ENCODE measurements at places on chromosomes 1 and 21.

- DNase-seq: no peak
Observed at GRCh38 chr21:16117851-16118590, 388.2 kb downstream of the USP25 start.

- DNase-seq: no peak
Observed at GRCh38 chr1:7325254-7325653, 445.8 kb upstream of the VAMP3 start.

DNA sequence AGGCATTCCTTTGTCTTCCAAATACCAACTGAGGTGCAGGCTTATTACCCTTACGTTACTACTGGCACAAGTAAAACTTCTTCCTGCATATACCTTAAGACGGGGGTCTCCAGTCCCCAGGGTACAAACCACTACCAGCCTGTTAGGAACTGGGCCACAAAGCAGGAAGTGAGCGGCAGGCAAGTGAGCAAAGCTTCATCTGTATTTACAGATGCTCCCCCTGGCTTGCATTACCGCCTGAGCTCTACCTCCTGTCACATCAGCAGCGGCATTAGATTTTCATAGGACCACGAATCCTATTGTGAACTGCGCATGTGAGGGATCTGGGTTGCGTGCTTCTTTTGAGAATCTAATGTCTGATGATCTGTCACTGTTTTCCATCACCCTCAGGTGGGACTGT is 113.1 kb downstream of the SLC45A1 start:
- no peak for DNase-seq

GRCh38 chr21:29481641-29482040 is 182.9 kb downstream of the BACH1 start:
- no peak for DNase-seq

DNA sequence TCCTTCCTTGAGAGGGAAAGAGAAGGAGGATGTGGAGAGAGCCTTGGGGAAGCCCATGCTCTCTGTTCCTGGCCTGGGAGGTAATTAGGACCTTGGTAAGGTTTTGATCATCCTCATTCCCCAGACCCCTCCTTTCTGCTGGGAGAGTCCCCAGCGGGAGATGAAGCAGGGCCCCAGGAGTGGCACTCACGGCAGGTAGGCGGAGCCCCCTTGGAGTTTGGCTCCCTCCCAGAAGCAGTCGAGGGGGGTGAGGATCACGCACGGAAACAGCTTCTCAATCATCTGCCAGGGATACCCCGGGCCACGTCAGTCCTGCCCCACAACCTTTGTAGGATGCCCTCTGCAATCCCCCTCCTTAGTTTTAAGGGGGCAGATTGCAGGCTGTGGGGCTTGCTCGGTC is 11.5 kb downstream of the PTCH2 start:
- DNase-seq: no peak

DNA sequence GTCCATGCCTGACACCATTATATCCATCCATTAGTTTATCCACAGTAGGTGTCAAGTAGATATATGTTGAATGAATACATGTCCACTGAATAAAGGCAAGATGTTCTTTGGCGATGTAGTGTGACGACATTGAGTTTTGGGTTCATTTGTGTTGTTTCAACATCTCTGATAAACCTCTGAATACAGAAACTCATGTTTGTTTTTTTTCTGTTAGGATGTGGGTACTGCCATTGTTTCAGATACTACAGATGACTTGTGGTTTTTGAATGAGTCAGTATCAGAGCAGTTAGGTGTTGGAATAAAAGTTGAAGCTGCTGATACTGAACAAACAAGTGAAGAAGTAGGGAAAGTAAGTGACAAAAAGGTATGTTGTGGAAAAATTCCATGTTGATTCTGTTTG is 28.1 kb downstream of the MDM4 start:
- no peak for DNase-seq

DNA sequence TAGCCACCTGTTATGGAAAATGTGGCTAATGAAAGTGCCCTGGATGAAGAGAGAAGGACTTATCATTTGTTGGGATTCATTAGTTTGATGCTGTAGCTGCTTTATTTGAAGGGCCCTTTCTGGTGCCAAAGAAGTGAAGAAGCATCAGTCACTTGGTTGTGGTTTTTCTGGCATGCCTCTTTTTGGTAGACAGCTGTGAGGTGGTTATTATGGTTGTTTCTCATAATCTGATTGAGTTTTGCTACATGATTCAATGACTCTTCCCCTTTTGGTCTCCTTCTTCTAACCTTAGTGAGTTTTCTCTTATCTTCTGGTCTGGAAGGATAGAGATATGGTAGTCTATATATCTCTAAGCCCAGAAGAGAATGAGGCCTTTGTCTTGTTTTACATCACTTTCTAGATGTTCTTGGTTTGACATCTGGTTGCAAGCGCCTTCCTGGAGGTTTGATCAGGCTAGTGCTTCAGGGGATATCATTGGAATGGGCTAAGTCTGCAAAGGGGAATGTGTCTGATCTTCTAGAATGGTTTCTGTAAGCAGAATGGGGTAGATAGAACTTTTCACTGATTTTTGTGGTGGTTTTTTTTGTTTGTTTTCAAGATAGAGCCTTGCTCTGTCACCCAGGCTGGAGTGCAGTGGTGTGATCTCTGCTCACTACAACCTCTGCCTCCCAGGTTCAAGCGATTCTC is 26.0 kb downstream of the ARID1A start:
- DNase-seq: no peak

DNA sequence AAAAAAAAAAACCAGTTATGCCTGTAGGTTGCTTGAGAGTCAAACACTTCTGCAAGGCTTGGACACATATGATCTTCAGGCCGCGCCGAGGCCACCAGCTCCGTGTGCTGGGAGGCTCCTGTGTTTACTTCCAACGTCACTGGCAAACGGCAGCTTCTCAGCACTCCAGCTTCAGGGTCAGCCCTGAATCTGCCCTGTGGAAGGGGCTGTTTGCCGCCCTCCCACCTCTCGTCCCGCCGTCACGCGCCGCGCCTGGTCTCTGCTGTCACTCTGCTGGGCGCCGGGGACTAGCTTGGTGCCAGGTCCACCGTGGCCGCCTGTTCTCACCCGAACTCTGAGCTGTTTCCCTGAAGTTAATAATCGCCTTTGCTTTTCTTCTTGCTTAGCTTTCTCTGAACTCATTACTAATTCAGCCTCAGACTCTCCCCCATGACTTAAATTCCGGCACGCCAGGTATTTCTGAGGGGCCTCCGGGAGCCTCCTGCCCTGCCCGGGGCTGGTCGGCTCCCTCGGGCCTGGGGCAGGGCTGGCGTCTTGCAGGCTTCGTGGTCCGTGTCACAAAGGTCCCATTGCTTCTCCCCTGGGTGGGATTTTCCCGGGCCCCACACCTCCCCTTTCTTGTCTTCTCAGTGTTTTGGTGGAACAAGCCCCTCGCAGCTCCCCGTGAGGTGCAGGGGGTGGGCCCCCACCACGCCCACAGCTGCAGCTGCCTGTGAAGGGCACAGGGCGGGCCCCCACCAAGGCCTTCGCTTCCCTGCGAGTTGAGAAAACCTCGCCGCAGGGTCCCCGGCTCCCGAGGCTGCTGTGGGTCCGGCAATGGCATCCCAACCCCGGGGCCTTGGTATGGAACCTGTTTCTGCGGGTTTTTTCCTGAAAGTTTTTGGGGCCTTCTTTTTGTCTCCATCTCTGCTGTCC is 14.6 kb upstream of the C1orf159 start:
- no peak for DNase-seq

GRCh38 chr1:39269791-39270342 is 65.4 kb downstream of the MACF1 start:
- peak; percentile 83 for DNase-seq

GRCh38 chr1:63703701-63704107 is 70.1 kb upstream of the ROR1 start:
- DNase-seq: no peak

DNA sequence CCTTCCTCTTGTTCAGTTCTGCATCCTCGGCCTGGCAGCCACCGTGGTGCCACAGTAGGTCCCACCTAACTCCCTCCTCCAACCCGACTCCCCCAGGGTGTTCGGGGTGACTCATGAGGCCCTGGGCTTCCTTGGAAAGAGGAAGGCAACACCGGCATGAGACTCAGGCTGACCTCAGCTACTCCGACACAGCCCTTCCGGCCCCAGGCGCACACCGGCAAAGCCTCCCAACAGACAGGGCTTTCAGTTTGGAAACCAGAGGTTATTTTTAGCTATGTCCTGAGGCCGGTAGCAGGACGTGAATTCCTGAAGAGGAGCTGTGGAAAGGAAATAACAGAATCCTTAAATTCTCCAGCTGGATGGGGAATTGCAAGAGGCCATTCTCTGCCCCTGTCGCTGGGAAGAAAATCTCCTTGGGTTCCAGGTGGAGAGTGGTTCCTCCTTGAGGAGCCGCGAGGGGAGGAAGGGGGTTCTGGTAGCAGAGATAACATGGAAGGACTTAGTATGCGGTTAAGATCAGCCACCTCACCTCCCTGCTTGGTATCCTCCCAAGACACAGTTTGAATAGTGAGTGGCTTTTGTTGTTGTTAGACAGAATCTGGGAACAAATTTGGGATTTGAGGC is 24.4 kb downstream of the PLXNA2 start:
- no peak for DNase-seq

GRCh38 chr1:200081151-200081968 is 53.9 kb downstream of the NR5A2 start:
- DNase-seq: no peak

DNA sequence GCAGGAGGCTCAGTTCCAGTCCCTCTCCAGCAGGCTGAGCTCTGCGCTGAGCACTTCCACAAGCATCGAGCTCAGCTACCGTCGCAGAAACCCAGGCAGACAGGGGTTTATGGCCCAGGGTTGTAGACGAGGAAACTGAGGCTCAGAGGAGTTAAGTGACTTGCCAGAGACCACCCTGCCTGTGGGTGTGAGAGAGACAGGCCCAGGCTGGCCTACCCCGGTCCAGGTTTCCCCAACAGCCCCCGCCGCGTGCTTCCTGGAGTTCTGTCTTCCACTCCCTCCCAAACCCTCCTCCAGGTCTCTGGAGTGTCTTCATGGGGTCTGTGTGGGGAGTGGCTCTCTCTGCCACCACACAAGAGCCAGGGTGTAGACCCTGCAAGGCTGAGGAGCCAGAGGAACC is 615.9 kb downstream of the PTPRU start:
- no peak for DNase-seq

DNA sequence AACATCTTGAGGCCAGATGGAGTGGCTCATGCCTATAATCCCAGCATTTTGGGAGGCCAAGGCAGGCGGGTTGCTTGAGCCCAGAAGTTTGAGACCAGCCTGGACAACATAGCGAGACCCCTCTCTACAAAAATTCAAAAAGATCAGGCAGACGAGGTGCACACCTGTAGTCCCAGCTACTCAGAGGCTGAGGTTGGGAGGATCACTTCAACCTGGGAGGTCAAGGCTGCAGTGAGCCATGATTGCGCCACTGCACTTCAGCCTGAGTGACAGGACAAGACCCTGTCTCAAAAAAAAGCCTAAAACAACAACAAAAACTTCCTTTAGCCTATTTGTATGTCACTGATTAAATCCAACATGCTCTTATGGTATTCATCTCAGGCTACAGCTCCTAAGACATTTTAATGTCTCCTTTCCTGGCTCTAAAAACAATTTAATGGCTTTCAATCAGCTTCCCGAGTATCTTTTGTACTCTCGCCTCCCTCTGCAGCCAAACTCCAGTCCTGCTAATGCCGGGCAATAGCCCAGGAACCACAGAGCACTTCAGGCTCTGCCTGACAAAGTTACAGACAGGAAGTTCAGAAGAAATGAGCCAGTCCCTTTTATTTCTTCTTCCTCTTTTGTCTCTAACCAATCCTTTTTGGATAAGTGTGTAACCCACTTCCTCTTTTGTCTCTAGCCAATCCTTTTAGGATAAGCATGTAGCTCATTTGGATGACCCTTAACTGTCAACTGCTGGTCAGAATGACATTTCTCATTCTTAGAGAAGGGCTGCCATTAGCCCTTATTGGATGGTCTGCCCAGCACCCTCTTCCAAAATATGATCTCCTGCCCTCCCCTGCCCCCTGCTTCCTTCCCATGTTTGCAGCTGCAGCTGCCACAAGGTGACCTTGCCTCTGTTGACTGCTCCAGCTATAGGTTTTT is 6.6 kb upstream of the DOP1B start:
- peak; percentile 58 for DNase-seq

- no peak for DNase-seq
Observed at GRCh38 chr1:163668472-163668871, 346.7 kb downstream of the NUF2 start.

GRCh38 chr1:71494163-71494562 is 413.3 kb upstream of the ZRANB2 start:
- DNase-seq: no peak

- no peak for DNase-seq
Observed at GRCh38 chr1:42482635-42483153, 19.6 kb downstream of the CCDC30 start.

GRCh38 chr1:43565600-43566360 is 35.1 kb downstream of the PTPRF start:
- no peak for DNase-seq

- DNase-seq: peak; percentile 15
Observed at GRCh38 chr1:220655509-220655908, 34.7 kb upstream of the C1orf115 start.

DNA sequence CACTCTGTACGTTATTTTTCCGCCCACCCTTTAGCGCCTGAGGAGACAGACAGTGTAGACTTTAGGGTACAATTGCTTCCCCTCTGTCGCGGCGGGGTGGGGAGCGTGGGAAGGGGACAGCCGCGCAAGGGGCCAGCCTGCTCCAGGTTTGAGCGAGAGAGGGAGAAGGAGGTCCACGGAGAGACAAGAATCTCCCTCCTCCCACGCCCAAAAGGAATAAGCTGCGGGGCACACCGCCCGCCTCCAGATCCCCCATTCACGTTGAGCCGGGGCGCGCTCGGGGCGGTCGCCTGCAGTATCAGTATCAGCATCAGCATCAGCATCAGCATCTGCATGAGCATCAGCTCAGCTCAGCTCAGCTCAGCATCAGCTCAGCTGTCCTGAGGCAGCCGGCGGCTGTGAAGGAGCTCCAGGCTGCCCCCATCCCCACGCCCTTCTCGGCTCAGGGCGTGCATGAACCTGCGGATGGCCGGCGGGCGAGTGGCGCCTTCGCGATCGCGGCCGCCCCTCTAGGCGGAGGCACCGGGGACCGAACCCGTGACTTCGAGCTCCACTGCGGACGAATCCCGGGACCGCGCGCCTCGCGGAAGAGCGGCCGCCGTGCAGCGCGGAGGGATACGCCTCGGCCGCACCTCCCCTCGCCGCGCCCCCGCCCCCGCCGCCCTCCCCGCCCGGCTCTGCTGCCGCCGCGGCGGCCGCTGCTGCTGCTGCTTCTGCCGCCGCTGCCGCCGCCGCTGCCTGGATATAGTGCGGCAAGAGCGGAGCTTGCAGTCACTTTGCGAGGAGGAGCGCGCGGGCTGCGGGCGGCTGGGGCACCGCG is at the start of gene NCAM2:
NCAM2 (plus strand) TSS at position 774 of the 820 bp plus-strand sequence.
- peak; percentile 14 for DNase-seq
